Stimulated activated CD4-positive, alpha-beta T cell treated with anti-CD3 and anti-CD28 coated beads, Interleukin-12 subunit alpha, Interleukin-12 subunit beta, amount 100 ng/mL, for 48 hours (primary cell): ENCODE measurements at places on chromosomes 7 and 10.

DNA sequence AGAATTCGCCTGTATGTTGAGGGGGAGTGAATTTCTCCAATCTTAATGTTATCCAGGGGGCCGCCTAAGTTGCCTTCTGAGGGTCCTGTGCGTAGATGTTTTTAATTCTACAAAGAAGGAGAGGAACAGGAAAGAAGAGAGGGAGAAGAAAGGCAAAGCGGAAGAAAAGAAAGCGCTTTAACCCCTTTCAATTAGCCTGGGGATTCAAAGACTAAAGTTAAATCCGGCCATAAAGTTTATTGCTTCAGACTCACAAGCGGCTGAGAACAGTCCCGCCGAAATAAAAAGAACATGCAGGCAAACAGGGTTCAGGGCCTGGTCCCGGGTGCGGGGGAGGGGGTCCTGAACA lies 4.5 kb downstream of the HOXA5 start:
- DNase-seq: no peak

DNA sequence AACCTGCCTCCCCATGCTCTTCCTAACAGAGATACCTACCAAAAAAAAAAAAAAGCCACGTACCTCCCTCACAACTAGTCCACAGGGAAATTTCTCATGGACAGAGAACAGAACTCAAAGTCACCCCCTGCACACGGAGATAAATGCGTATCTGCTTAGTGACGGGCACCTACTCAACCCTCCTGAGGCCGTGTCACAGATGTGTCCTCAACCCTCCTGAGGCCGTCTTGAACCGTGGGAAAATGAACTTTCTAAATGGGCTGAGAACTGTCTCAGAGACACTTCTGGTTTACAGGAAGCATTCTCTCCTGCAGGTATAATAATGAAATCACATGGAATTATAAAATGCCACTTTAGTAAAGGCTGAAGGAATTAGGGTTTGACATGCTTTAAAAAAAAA lies 155.9 kb downstream of the DIP2C start:
- DNase-seq: no peak

DNA sequence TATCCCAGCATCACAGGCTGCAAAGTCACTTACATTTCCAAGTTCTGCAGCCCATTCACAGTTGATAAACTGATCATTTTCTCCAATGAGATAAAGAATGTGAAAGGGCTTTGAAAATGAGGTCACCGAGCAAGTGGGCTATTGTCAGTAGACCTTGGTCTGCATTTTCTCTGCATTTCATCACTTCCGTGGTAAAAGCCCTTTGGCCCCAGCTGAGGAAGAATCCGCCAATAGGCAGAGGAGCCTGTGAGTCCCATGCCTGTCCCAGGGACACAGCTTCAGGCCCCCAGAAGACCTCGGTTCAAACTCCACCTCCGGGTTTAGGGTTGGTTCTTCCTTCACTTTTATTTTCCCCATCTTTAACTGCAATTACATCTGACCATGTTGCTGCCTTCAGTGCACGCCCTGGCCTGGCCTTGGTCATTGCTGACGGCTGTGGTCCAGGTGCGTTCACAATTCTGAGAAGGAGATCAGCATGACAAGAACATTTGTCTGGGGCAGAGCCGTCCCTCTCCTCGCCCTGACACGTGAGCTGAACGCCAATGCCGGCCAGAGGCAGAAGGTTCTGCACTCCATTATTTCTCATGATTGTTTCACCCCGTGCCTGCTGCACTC lies 292.5 kb downstream of the TCERG1L start:
- no peak for DNase-seq

DNA sequence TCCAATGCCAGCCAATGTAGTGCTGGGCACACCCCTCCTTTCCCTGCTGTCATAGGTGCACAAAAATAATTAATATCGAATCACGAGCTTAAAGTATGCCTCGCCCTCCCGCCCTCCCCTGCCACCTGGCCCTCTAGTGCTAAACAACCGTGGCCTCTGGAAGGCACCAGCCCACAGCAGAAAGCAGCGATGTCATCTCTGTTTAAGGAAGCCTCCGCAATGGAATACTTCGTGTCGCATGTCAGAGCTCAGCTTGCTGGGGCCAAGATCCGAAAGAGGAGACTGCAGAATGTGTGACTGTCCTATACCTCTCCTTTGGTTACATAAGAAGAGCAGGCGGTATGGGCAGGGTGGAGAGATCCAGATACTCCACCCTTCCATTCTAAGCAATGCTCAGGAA lies 71.5 kb downstream of the RHOBTB1 start:
- DNase-seq: no peak

DNA sequence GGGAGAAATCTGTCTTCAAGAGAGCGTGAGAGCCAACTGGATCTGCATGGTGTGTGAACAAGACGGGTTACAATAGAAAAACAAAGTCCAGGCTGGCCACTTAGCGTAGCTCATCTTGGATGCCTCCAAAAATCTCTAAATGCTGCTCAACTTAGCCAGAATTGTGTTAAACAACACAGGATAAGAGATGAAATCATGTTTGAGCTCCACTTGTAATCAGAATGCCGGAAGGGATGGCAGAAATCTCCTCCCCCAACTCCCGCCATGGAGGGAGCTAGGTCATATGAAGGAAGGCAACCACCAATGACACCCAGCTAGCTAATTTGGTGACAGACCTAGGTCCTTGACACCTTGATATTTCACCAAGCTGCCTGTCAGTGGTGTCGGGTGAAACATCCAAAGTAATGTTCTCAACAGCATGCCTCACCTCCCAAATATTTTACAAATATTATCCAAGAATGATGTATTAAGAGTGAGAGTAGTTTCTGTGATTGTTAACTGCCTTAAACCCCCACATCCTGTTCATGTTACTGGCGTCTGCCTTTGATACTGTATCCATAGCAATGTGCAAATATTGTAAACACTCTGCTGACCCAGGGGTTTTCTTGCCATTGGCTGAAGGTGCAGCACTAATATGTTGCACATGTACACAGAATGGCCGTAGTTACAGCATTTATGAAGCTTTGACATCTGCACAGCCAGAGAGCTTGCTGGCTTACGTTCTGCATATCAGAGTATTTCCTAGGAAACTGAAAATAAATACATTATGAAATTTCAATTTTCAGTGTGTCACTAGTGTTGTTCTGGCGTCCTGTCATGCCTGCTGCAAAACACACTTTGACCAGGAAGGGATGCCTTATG lies 25.8 kb downstream of the TMEM254 start:
- DNase-seq: no peak

- DNase-seq: no peak
These were observed 46.2 kb upstream of the PLCE1 start for GRCh38 chr10:93947524-93947923.

- DNase-seq: no peak
These were observed 23.0 kb downstream of the SFR1 start for GRCh38 chr10:104144931-104145330.

DNA sequence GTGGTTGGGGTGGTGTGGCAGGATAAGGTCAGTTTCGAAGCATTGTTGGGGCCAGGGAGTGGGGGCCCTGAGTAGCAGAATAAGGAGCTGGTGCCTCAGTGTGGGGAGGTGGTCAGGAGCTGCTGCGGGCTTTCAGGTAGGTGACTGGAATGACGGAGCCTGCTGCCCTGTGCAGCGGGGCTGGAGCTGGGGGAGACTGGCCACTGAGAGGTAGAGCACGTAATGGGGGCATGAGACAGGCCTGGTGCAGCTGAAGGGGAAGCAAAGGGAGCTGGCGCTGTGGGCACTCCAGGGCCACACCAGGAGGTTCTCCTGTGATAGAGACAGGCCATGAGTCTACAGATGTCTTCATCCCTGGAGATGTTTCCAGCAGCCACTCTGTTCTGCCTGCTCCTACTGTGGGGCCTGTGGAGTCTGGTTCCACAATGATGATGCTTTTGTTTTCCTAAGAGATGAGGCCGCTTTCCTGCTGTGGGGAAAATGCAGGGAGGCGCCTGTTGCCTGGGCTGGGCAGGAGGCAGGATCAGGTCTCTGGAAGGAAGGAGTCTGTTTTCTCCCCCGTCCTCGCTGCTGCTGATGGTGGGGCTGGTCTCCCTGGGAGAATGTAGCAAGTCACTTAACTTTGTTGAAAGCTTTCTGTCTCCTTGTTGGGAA lies 31.1 kb downstream of the NUB1 start:
- DNase-seq: no peak

DNA sequence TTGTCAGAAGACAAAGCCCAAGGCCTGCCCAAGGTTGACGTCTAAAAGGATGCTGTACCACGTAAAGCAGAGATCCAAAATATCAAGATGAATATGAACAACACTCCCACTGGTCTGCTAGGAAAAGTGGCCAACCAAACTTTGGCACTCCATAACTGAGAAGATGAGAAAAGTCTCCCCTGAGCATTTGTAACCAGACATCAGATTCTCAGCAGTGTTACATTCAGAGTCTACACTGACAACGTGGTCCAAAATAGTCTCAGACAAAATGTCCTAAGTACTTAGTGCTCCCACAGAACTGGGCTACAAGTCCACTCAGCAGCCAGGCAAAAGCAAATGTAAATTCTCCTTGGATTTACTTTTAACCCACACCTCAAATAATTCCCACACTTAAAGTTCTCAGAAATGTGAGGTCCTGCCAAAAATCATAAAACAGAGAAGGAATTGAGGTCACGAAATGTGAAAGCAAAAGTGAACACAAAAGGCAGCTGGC lies 185.1 kb upstream of the NOBOX start:
- DNase-seq: no peak

GRCh38 chr7:5345171-5345570 lies 62.4 kb downstream of the SLC29A4 start:
- DNase-seq: no peak

GRCh38 chr10:108249940-108250339 lies 1085.4 kb upstream of the SORCS1 start:
- DNase-seq: no peak

DNA sequence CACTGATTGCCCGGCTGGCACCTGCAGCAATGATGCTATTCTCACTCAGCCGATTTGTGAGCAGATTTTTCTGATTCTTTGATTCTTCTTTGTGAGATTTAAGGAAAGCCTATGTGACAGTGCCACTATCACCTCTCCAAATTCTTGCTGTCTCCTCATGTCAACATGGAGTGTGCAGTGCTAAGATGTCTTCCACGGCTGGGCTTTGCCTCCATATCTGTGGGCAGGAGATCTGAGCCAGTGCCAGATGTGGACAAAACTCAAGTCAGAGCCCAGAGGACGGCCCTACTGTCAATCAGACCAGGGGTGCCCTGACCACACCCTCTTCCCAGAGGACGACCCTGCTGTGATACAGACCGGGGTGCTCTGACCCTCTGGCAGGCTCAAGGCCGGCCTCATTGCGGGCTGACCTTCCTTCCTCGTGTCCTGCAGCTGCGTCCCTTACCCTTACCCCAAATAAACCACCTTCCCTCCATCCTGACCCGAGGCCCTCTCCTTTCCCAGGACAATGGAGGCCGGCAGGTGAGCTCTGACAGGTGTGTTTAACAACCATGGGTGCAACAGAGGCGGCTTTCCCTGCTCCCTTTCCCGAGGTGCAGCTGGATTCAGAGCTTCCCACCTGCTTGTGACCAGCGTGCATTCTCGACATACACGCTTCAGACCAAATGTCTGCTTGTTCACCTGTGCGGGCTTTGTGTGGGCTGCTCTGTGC lies 221.4 kb downstream of the ADARB2 start:
- DNase-seq: no peak

DNA sequence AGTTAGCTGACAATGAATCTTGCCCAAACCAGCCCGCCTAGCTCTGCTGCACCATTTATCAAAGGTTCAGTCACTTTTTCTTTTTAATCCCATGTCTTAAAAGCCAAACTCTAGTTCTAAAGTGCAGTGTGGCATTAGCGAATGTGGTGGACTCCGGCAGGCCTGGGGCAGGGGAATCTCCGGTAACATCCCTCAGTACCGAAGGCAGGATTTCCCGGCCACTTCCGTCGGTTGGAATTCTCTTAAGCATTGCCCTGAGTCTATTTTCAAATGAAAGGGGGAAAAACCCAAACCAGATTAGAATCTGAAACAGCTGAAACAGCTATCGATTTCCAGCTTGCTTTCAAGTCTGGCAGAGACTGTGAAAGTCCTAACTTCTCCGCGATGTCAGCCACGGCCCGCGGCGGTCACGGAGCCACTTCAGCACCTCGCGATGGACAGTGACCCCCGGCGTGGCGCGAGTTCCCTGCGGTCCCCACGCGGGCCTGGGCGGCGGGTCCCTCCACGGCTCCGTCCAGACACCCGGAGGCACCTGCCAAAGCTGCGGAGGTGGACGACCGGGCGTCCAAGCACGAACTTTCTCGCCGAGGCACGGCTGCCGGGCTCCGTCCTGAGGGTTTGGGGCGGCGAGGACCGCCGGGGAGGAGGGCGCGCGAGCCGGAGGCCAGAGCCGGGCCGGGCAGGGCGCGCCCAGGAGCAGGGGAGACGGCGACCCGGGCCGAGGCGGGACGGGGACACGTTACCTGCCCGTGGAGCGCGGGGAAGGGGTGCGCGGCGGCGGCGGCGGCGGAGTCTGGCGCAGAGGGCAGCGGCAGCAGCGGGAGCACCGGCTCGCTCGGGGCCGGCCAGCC lies 745 bp downstream of the TCERG1L start:
- no peak for DNase-seq

DNA sequence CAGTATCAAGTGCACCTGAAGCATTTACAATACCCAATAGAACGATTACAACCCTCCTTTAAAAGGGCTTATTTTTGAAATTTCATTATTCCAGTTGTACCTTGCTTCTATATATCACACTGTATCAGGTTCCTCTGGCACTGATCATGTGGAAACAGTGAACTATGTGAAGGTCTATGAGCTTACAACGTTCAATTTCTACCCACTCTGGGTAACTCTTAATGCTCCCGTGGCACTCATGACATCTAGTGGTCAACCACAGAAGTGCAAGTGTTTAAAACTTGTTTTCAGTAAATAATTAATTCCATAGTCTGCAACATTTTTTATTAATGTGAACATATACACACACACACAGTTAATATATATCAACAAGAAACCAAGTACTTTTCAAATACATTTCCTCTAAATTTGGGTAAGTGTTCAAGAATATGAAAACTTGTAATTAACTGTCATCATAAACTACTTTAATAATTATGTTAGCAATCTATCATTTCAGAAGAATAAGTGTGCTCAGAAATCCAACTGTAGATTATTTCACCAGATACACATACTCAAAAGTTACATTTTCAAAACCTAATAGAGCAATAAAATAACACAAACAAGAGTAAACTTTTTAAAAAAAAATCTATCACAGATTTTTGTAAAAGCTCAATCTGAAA lies 61.0 kb downstream of the MPP7 start:
- peak; percentile 54 for DNase-seq

DNA sequence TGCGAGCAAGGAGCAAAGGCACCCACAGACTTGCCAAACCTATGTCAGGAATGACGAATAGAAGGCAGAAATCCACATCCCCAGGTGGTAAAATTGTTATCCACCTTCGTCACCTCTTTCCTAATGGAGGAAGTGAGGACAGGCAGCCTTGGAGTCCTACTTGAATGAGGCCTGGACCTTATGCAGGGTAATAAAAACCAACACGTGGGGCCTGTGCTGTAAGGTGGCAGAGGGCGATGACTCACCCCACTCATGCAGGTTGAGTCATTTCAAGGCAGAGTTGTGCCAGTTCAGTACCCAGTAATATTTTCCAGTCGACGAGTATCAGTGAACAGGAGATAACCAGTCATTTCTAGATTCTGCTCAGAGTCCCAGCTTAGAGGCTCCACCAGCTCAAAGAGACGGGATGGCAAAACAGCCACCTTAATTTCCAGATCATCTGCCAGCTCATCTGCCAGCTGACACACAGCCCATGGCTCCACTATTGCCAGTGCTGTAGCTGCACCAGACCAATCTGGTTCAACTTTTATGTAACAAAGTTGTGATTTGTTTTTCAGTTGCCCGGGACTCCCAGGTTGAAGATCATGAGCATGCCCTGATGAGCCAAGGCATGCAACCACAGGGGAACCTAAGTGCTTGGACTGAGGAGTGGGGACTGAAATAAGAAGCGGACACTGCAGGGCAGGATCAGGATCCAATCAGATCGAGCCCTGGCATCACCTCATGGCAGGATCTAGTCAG lies 176.2 kb upstream of the ITGB1 start:
- DNase-seq: peak; percentile 65
